A172 (cell line): ENCODE measurements at places on chromosomes 7 and 10. TPM values are rescaled to one million over a fixed set of nuclear protein-coding genes. Genes with fewer than 3 reads are reported as not detected.

SORCS1 gene
- 0.64 and 1.2 TPM in 2 replicates for total RNA-seq

WNT16 gene
- not detected in 2 replicates for total RNA-seq

- peak; percentile 19 for DNase-seq
Observed at GRCh38 chr7:82017334-82017943, 247.6 kb upstream of the HGF start.

DNA sequence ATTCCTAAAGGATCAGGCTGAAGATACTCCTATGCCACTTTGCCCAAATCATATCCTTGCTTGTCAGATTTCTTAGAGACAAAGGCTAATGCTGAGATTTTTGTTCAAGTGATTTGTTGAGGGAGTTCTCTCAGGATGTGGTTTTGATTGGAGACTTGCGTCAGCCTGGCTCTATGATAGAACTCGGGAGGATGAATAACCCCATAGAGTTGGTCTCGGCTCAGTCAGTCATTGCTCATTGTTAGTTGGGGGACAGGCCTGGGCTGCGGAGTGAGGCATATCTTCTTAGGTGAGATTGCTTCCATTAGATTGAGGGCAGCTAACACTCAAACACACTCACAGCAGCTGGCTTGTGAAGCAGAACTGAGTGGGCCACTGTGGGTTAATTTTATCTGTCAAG lies 203.4 kb downstream of the KIF20B start:
- DNase-seq: peak; percentile 39

DNA sequence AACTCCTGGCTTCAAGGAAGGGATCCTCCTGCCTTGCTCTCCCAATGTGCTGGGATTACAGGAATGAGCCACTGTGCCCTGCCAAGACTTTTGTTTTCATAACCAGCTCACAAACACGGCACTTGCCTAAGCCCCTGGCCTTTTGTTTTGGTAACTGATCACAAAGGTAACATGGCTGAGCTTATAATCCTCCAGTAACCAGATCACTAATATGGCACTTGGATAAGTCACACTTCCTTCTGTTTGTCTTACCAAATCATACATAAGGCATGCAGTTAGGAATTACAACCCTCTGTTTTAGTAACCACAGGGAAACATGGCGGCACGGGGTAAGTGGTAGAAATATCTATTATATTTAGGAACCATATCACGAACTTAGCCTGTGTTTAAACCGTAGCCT lies 577.1 kb downstream of the CALN1 start:
- DNase-seq: no peak

ZEB1 gene
- total RNA-seq: 22.4 and 25.1 TPM in 2 replicates

GRCh38 chr7:142376356-142376997 lies 118.6 kb upstream of the PRSS58 start:
- DNase-seq: no peak

DNA sequence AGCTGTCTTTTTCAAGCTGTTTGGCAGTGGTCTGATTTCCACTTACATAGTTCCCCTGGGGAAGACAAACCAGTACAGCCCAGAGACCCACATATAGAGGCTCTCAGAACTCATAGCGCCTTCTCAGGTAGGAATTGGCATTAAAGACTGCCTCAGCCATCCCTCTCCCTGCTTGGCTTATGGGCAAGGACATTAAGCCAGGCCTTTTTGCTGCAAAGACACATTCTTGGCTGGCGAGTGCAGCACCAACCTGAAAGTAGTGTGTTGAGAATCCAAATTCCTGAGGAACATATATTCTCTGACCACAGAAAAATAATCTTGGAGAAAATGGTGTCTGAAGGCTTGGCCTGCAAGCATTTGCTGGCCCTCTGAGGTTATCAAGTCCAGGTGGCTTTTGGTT lies 39.2 kb upstream of the HPS1 start:
- DNase-seq: peak; percentile 38

BCL7B gene
- 50.5 and 65.2 TPM in 2 replicates for total RNA-seq

DNA sequence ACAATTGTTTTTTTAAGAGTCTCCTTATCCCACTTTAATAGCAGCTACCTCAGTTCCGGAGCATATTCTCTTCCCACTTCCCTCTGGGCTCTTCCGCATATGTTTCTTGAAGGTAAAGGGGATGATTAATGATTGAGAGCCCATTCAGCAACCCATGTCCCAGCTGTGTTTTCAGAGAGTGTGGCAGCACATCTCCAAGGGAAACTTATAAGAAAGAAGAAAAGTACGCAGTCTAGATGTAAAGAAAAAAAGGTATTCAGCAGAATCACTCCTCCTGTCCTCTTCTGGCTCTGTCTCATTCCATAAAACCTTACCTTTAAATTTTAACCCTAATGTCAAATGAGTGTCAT lies 9.7 kb upstream of the ANKRD7 start:
- DNase-seq: no peak

RASSF4 gene
- 3.2 and 9.6 TPM in 2 replicates for total RNA-seq

CALHM3 gene
- total RNA-seq: 4.7 and 4.8 TPM in 2 replicates

DNA sequence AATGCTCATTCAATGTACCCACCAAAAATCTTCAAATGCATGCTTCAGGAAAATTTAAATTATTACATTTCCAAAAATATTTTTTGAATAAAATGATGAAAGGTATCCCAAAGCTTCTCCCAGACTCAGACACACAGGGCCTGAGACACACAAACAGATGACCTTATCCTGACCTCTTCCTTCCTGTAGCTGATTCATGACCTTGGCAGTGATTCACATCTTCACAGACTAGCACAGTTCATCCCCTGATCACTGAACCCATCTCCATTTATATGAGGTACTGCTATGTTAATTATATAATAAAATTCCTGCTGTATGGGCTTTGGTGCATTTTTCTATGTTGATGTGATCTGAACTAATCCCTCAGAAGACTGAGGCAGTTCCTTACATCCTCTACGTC lies 265.0 kb upstream of the GLI3 start:
- peak; percentile 80 for DNase-seq

DNA sequence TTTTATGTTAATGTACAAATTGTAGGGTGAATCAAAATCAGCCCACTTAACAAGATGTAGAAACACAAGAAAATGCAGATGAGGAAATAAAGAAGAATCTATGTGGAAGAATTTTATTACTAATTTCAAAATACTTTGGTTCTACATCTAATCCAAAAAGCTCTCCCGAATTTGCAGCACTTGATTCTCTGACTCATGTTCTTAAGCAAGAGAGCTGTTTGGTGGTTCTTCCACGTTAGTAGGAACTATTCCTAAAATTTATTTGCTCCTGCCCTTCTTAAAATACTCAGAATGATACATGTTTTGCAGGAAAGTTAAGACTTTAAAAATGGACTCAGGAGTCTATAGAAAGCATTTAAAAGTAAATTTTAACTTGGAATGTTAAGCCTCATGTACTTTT lies 91.8 kb downstream of the ZMYND11 start:
- DNase-seq: no peak
